Fibroblast of skin of right biceps (primary cell): ENCODE measurements at places on chromosomes 7 and 10.

GRCh38 chr7:148772297-148773089 is 73.8 kb downstream of the CUL1 start:
- peak; percentile 94 for DNase-seq

GRCh38 chr7:100169147-100169850 is 882 bp upstream of the GAL3ST4 start:
- DNase-seq = no peak

GRCh38 chr7:70208236-70209063 is 610.2 kb downstream of the AUTS2 start:
- peak; percentile 43 for DNase-seq

DNA sequence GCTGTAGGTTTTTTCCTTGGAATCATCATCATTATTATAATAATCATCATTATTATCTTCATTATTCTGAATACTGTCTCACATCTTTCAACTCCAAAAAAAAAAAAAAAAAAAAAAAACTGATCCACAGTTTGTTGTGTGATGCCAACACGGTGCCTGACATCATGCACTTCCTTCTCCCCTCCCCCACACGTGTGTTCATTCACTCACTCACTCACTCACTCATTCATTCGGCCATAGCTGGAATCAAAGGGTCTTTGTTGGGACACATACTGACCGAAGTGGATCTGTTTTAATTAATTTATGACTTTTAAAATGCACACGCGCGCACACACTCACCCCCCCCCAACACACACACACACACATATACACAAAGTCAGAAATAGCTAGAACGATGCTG is 177.8 kb downstream of the PIP4K2A start:
- no peak for DNase-seq

GRCh38 chr7:34759477-34760125 is 101.6 kb downstream of the NPSR1 start:
- peak; percentile 50 for DNase-seq

DNA sequence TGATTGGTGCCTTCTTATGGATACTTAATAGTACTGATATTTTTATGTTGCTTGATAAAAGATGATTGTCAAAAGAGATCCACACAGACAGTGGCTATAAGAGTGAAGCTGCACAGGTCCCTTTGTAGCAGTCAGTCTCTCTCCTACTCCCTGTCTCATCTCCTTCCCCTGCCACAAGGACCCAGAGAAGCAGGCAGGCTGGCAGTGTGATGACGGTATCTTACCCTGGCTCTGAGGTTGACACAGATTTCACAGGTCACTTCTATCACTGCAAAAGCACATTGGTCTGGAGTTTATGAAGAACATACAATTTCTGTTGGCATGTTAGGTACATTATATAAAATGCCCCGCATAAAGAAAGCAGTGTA is 64.4 kb upstream of the AHR start:
- no peak for DNase-seq

DNA sequence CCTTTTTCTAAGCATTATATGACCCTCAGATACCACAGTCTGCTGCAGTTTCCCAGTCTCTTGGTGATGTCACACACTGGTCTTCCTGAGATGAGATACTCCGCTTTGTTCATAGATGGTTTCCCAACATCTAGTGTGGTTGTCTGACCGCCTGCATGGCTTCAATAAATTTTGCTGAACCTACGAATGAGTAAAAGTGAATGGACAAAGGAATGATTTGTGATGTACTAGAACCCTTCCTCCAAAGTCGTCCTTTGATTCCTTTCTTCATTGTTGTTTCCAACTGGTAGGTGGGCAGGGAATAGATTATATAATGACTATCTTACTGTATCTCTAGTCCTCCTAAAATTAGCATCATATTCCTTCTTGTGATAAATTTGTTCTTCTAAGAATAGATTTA is 82.5 kb downstream of the SLC35B4 start:
- DNase-seq = no peak
